OCI-M1 (cell line): ENCODE measurements at places on chromosomes 1 and 21.

GRCh38 chr21:38129711-38130110 is 127.1 kb upstream of the KCNJ15 start:
- no peak for DNase-seq

GRCh38 chr1:162080472-162081015 is 11.1 kb downstream of the NOS1AP start:
- DNase-seq, result no peak

DNA sequence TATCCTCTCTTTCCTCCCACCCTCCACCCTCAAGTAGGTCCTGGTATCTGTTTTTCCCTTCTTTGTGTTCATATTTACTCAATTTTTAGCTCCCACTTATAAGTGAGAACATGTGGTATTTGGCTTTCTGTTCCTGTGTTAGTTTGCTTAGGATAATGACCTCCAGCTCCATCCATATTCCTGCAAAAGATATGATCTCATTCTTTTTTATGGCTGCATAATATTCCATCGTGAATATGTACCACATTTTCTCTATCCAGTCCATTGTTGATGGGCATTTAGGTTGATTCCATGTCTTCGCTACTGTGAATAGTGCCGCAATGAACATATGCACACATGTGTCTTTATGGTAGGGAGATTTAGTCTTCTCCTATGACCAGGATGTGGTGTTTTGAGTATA is 14.5 kb downstream of the OLIG2 start:
- DNase-seq, result no peak

GRCh38 chr1:81801651-81802456 is 1.1 kb downstream of the ADGRL2 start:
- no peak for DNase-seq

GRCh38 chr1:227304665-227305064 is 13.6 kb downstream of the CDC42BPA start:
- DNase-seq, result no peak

DNA sequence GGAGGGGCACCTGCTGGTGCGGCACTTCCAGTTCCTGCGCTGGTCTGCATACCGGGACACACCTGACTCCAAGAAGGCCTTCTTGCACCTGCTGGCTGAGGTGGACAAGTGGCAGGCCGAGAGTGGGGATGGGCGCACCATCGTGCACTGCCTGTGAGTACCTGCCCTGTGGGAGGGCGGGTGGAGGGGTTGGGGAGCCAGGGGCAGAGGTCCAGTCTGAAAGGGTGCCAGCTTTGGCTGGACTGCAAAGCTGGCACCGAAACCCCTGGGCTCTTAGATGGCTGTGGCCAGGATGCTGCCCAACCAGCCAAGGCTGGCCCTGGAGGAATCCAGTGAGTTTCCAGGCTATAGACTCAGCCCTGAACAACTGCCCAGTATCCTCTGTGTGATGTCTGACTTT is 87.3 kb downstream of the PTPRU start:
- no peak for DNase-seq

DNA sequence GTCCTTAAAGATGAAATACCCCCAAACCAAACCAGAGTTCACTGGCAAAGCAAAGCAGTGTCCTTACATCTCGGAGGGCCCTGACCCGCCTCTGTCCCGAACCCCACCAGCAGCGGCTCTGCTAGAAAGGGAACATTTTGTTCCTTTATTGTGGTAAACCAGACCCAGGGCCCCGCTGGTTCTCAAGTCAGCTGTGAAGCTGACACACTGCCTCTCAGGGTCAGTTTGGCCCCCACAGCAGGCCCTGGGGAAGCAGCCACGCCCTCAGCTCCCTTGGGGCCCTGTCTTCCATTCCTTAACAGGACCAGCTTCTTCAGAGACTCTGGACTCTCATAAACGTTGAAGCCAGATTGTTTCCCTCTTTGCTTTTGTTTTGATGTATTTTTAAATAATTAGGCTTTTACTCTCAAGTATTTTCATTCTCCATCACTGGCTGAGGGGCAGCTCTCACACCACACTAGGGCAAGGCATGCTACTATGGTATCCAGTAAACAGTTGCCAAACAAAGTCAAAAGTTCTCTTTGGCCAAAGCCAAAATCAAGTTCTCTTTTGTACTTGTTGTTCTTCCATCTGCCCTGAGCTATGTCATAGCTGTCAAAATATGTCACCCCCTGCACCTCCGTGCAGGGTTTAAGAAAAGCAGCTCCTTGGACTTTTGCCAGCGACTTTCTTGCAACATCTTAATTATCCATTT is 61.1 kb upstream of the ANGPTL1 start:
- peak; percentile 36 for DNase-seq

- no peak for DNase-seq
Observed at GRCh38 chr21:21231913-21232312, 233.7 kb downstream of the NCAM2 start.

GRCh38 chr1:195733826-195734225 is 874.4 kb downstream of the KCNT2 start:
- DNase-seq, result peak; percentile 72

DNA sequence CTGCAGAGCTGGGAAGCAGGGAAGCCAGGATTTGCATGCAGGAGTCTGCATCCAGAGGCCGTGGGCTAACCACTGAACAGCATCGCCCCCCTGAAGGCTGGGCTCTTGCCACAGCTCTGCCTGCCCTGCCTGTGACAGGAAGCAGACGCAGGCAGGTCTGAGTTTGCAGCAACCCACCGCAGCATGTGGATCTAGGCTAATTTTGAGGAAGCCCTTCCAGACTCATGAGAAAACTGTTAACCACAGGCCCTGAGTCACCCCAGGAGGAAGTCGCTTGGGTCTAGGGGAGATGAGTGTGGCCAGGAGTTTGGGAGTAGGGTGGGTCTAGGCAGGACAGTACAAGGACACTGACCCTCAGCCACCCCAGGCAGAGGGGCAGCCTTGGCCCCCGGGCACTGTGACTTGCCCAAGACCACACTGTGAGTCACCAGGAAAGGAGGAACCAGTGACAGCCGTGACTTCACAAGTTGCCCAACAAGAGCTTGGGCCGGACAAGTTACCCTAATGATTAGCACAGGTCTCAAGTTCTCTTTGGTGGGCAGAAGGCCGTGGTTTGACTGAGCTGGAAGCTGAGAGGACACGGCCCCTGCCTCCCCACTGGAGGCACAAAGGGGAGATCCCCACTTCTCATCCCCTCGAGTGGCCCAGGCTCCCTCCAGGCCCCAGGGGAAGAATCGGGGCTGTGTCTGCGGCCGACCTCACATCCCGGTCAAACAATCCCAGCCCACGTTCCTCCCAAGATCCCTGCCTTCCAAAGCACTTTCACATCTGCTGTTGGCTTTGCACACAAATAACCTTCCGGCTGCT is 826 bp downstream of the LAPTM5 start:
- DNase-seq, result peak; percentile 94

GRCh38 chr1:12067900-12068821 is 5.1 kb downstream of the TNFRSF8 start:
- DNase-seq, result peak; percentile 37

GRCh38 chr1:4079815-4080214 is 179.7 kb upstream of the C1orf174 start:
- no peak for DNase-seq

DNA sequence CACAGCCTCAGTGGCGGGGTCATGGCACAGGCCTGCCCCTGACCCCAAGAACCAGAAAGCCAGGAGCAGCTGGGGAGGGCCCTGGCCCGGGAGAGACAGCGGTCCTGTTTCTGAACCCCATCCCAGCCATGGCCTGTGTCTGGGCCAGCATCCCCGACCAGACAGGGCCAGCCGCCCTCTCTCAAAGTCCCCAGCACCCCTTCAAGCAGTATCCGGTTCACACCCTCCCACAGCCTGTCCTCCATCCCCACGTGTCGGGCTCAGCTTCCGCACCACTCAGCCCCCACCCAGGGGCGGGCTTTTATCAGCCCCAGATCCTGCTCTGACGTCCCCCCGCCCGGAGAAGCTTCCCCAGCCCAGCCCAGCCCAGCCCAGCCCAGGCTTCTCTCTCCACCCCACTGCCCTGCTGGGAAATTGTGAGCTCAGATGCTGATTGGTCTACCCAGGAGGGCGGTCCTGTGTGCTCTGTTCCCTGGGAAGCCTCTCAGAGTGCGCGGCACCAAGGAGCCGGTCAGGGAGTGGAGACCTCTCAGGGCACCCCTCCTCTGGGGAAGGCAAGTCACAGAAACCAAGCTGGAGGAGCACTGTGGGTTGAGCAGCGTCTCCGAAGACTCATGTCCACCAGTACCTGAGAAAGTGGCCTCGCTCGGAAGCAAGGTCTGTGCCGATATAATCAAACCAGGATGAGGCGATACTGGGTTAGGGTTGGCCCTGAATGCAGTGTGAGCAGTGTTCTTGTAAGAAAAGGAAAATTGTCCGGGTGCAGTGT is 4.7 kb upstream of the FAAP20 start:
- peak; percentile 95 for DNase-seq

- no peak for DNase-seq
Observed at GRCh38 chr1:44084998-44085675, 33.5 kb upstream of the KLF17 start.

DNA sequence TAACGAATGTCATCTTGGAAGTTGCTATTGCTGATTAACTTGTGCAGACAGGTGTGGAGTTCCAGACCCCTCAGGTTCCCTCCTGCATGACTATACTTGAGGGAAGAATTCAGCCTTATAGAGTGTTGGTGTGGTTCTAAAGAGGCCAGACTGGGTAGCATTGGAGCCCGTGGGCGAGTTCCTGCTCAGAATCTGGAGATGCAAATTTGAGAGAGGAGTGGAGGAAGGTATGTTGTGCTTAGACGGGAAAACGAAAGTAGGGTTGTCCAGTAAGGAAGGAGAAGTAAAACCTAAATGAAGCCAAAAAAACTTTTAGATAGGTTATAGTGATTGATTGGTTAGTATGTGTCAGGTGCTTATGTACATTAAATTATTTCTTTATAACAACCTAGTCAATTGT is 79.2 kb downstream of the ZNF326 start:
- peak; percentile 26 for DNase-seq

- DNase-seq, result peak; percentile 12
Observed at GRCh38 chr1:31371121-31371959, 1.5 kb downstream of the FABP3 start.

DNA sequence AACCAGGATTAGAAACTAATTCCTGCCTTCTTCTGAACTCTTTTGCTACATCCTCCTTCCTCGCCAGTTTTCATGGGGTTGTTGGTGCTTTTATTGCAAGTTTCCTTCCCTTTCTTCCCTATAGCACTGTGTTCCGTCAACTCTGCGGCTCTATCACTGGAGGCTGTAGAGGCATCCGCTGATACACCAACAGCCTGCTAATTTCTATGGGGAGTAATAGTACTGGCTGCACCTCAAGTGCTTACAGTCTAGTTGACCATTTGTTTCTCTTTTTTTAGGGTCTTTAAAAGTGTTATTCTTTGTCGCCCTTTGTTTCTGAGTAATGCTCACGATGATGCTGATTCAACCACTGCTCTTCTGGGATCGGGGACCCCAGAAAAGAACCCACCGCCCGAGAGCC is 746 bp downstream of the MIS18A start:
- DNase-seq, result peak; percentile 35
